ENCODE measurements at places on chromosomes 2 and 18. TPM values are rescaled to one million over a fixed set of nuclear protein-coding genes. Genes with fewer than 3 reads are reported as not detected.
A peak's percentile ranks its signal among the peaks of the same experiment; 100 is the strongest.

The SCG2 gene
- polyA plus RNA-seq = not detected

GRCh38 chr2:84778911-84779690 is 101.8 kb downstream of the TRABD2A start:
- H3K4me1 ChIP-seq = no peaks in the 10 kb centered on the region
- H3K36me3 ChIP-seq = no peaks in the 10 kb centered on the region
- no peak overlapping the region for H3K27ac ChIP-seq
- no peak overlapping the region for H3K4me3 ChIP-seq

GRCh38 chr18:65365245-65365980 is 385.4 kb upstream of the CDH7 start:
- no peak overlapping the region for H3K27ac ChIP-seq
- no peaks in the 10 kb centered on the region for H3K4me1 ChIP-seq
- DNase-seq = no peak
- H3K27me3 ChIP-seq = no peaks in the 10 kb centered on the region

The RMND5A gene
- polyA plus RNA-seq = 30.9 TPM

- H3K27ac ChIP-seq = no peak overlapping the region
- no peak overlapping the region for H3K4me3 ChIP-seq
- H3K27me3 ChIP-seq = no peaks in the 10 kb centered on the region
- no peak for DNase-seq
- H3K4me1 ChIP-seq = no peaks in the 10 kb centered on the region
These were observed 41.5 kb downstream of the SUCLG1 start for GRCh38 chr2:84417453-84418145.

The ITM2C gene
- 217 TPM for polyA plus RNA-seq

The LOXHD1 gene
- 1.4 TPM for polyA plus RNA-seq

- peak; percentile 30 for DNase-seq
- no peak overlapping the region for H3K4me3 ChIP-seq
- H3K36me3 ChIP-seq = no peaks in the 10 kb centered on the region
- H3K27me3 ChIP-seq = no peaks in the 10 kb centered on the region
These were observed 187.4 kb downstream of the DNER start for GRCh38 chr2:229526951-229527350.

GRCh38 chr2:209556354-209556961 is 132.6 kb downstream of the MAP2 start:
- no peaks in the 10 kb centered on the region for H3K27me3 ChIP-seq
- H3K4me3 ChIP-seq = no peak overlapping the region
- no peak overlapping the region for H3K27ac ChIP-seq
- DNase-seq = peak; percentile 56
- no peaks in the 10 kb centered on the region for H3K36me3 ChIP-seq

DNA sequence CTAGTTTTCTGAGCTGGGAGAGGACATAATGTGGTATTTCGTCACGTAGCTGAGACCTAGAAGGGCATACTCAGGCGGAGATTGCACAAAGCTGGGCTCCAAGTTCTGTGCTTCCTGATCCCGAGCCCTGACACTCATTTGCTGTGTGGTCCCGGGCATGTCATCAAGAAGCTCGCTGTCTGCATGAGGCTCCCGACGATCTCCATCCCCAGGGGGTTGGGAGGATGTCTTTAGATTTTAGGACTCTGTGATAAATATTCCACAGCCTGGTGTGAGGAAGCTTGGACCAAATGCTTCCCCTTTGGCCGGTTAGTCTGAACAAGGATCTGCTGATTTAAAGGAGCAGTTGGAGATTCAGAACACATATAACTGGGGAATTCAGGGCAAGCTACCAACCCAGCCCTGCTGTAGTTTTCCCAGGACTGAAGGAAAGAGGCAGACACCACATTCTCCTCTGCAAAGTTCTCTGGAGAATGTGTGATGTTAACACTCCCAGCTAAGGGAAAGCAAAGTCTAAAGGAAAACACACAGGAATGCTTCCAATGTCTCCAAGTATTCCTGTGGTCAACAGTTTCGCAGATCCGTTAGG is 2.3 kb downstream of the KCNE4 start:
- peak; percentile 95 for DNase-seq
- peak overlapping the region; percentile 35 for H3K4me3 ChIP-seq
- no peaks in the 10 kb centered on the region for H3K27me3 ChIP-seq
- peak overlapping the region; percentile 93 for H3K27ac ChIP-seq
- peaks cover 59% of the 10 kb centered on the region for H3K4me1 ChIP-seq

The SLC23A3 gene
- 0.69 TPM for polyA plus RNA-seq

GRCh38 chr2:152485954-152486736 is 151.2 kb downstream of the FMNL2 start:
- H3K27ac ChIP-seq = peak overlapping the region; percentile 64
- no peaks in the 10 kb centered on the region for H3K36me3 ChIP-seq
- no peaks in the 10 kb centered on the region for H3K27me3 ChIP-seq
- H3K4me3 ChIP-seq = no peak overlapping the region
- peaks cover 19% of the 10 kb centered on the region for H3K4me1 ChIP-seq

- no peaks in the 10 kb centered on the region for H3K27me3 ChIP-seq
- no peaks in the 10 kb centered on the region for H3K36me3 ChIP-seq
- H3K27ac ChIP-seq = no peak overlapping the region
- H3K4me1 ChIP-seq = no peaks in the 10 kb centered on the region
- peak; percentile 48 for DNase-seq
These were observed 113.6 kb downstream of the BABAM2 start for GRCh38 chr2:28004086-28004485.

The ALPP gene
- polyA plus RNA-seq = not detected

DNA sequence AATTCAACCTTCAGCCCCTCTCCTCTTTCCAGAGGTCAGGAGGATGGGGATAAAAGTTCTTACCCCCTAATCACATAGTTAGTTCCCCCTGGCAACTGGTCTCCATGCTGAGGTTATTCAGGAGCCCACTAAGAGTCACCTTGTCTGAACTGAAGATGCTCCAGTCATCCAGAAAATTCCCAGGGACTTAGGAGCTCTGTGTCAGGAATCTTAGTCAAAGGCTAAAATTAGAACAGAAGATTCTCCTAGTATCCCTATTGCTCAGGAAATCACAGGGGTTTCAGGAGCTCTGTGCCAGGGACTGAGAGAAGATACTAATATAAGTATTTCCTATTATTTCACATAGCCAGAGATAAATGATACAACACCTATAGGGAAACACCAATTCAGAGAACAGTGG is 37.3 kb upstream of the LONRF2 start:
- DNase-seq = no peak
- H3K36me3 ChIP-seq = no peaks in the 10 kb centered on the region
- H3K27me3 ChIP-seq = no peaks in the 10 kb centered on the region
- H3K27ac ChIP-seq = no peak overlapping the region

The LDLRAD4 gene
- 16.8 TPM for polyA plus RNA-seq

DNA sequence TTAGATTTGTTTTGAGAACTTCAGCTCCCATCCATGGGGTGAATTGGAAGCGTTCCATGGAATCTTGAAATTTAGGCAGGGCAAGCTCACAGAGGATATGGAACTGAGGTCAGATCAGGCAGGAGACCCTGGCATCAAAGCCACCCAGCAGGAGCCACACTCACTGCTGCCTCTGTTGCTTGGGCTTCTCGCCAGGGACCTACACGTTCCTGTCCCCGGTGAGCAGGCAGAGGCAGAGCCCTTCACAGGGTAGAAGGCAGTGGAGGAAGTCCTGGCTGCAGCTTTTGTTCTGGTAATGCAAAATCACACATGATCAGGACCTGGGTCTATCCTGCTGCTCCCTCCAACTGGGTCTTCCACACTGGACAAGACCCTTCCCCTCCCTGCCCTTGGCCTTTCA is 42.1 kb downstream of the CAPN13 start:
- H3K27ac ChIP-seq = no peak overlapping the region
- peaks cover 2% of the 10 kb centered on the region for H3K4me1 ChIP-seq
- no peak overlapping the region for H3K4me3 ChIP-seq
- DNase-seq = no peak
- H3K36me3 ChIP-seq = no peaks in the 10 kb centered on the region

The TNFAIP6 gene
- polyA plus RNA-seq = 11.8 TPM

The HYCC2 gene
- 7.6 TPM for polyA plus RNA-seq

DNA sequence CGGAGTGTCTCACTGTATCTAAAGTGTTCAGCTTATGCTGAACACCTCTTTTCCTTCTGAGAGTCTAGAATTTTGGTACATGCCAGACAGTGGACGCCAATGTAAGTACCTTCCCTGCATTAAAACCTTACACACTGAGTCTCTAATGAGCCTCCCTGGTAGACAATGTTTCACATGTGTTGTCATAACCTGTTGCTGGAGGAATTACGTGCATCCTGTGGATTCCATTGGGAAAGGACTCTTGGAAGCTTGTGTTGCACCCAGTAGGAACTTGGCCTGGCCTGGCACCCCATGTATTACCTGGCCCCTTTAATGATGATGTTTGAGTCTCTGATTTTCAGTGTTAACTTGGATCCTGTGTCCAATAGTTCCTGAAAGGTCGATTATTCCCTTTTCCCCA is 20.5 kb downstream of the CHCHD5 start:
- no peaks in the 10 kb centered on the region for H3K36me3 ChIP-seq
- H3K4me3 ChIP-seq = no peak overlapping the region
- H3K4me1 ChIP-seq = no peaks in the 10 kb centered on the region
- DNase-seq = no peak
- H3K27ac ChIP-seq = no peak overlapping the region
- no peaks in the 10 kb centered on the region for H3K27me3 ChIP-seq

The CXCR4 gene
- 31.8 TPM for polyA plus RNA-seq

- peaks cover 19% of the 10 kb centered on the region for H3K4me1 ChIP-seq
- no peaks in the 10 kb centered on the region for H3K27me3 ChIP-seq
- peaks cover 56% of the 10 kb centered on the region for H3K36me3 ChIP-seq
- DNase-seq = no peak
- H3K4me3 ChIP-seq = peak overlapping the region; percentile 74
These were observed 328 bp downstream of the DTYMK start for GRCh38 chr2:241686324-241686649.

- H3K36me3 ChIP-seq = no peaks in the 10 kb centered on the region
- H3K27me3 ChIP-seq = no peaks in the 10 kb centered on the region
- H3K4me1 ChIP-seq = peaks cover 2% of the 10 kb centered on the region
- H3K27ac ChIP-seq = peak overlapping the region; percentile 62
These were observed 218.0 kb downstream of the LDLRAD4 start for GRCh38 chr18:13436576-13436975.

The HMSD gene
- polyA plus RNA-seq = not detected

DNA sequence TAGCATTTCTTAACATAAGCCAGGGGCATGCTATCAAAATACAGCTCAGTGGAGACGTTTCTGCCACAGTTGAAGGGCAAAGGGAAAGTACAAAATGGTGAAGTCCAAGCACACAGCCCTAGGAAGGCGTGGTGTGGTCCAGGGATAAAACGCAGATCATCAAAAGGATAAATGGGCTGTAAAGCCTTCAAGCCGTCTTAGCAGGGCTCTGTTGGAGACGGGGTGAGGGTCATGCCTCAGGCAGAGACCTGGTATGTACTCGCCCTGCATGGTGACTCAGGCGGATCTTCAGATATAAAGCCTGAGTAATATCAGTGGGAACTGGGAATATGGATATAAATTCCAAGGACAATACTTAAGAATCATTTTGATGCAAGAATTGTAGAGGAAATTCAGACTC is 61.2 kb downstream of the NGEF start:
- no peaks in the 10 kb centered on the region for H3K4me1 ChIP-seq
- no peak overlapping the region for H3K4me3 ChIP-seq
- peaks cover 4% of the 10 kb centered on the region for H3K27me3 ChIP-seq
- DNase-seq = no peak
- H3K27ac ChIP-seq = no peak overlapping the region

The TRIM43 gene
- polyA plus RNA-seq = not detected

- no peak for DNase-seq
- peaks cover 2% of the 10 kb centered on the region for H3K4me1 ChIP-seq
- H3K27ac ChIP-seq = no peak overlapping the region
- H3K4me3 ChIP-seq = no peak overlapping the region
- no peaks in the 10 kb centered on the region for H3K36me3 ChIP-seq
These were observed 52.0 kb downstream of the BCL2L11 start for GRCh38 chr2:111172666-111173065.

DNA sequence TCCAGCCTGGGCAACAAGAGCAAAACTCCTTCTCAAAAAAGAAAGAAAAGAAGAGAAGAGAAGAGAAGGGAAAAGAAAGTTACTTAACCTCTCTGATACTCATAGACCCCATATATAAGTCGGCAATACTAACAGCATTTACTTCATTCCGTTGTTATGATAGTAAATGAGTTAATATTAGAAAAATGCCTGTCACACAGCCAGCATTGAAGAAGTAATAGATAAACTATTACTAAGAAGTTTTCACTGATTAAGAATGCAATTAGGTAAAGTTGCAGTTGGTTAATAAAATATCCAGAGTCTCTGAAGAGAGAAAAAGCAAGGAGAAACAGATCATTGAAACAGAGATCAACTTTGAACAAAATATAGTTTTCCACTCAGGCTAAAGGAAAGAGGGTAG is 161.3 kb upstream of the UBE2E3 start:
- H3K4me1 ChIP-seq = no peaks in the 10 kb centered on the region
- H3K27ac ChIP-seq = no peak overlapping the region
- H3K27me3 ChIP-seq = no peaks in the 10 kb centered on the region
- no peak for DNase-seq
- H3K4me3 ChIP-seq = no peak overlapping the region

DNA sequence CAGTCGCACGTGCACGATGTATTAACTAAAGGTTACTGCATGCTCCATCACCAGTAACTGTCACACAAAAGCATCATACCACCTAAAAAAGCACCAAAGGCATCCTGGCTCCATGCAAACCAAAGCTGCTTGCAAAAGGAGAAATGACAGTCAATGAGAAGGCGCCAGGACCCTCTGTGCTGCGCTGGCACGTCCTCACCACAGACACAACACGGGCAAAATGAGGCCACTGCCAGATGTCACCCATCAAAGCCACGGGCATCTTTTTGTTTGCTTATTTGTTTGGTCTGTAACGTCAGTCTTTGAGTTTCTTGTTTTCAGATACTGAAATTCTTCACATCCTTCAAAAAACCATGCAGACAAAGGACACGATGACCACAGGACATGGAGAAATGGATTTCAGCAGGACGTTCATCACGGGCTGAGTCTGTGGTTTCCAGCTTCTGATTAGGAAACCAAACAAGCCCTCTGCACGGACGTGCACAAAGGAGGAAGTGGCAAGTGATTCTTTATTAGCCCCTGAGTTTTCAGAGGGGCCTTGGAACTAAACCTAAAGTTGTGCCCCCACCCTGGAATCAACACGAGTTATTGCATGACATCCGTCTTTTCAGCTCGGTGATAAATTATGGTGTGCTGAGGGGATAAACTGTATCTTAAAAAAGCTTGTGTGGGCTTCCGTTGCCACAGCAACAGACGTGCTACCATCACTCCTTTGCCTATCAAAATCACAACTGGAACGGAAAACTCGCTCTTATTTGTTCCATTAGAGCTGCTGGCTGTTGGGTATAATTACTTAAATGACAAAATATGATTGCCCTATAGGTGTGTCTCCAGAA is 181.8 kb downstream of the EIPR1 start:
- H3K27me3 ChIP-seq = no peaks in the 10 kb centered on the region
- peak; percentile 17 for DNase-seq
- H3K36me3 ChIP-seq = peaks cover 9% of the 10 kb centered on the region
- no peak overlapping the region for H3K4me3 ChIP-seq
- peaks cover 17% of the 10 kb centered on the region for H3K4me1 ChIP-seq

- no peak overlapping the region for H3K27ac ChIP-seq
- no peaks in the 10 kb centered on the region for H3K27me3 ChIP-seq
- DNase-seq = no peak
- no peaks in the 10 kb centered on the region for H3K36me3 ChIP-seq
- no peak overlapping the region for H3K4me3 ChIP-seq
- no peaks in the 10 kb centered on the region for H3K4me1 ChIP-seq
These were observed 502.8 kb upstream of the LRRTM4 start for GRCh38 chr2:78024996-78025395.

Data from muscle of leg (tissue), 16 donors.